ENCODE measurements at places on chromosomes 1 and 21.
A peak's percentile ranks its signal among the peaks of the same experiment; 100 is the strongest.

- DNase-seq, result peak; percentile 59
Observed at GRCh38 chr1:207825719-207826556, 74.1 kb downstream of the CD46 start.

- no peak for DNase-seq
Observed at GRCh38 chr21:44092211-44092610, 15.0 kb upstream of the PWP2 start.

DNA sequence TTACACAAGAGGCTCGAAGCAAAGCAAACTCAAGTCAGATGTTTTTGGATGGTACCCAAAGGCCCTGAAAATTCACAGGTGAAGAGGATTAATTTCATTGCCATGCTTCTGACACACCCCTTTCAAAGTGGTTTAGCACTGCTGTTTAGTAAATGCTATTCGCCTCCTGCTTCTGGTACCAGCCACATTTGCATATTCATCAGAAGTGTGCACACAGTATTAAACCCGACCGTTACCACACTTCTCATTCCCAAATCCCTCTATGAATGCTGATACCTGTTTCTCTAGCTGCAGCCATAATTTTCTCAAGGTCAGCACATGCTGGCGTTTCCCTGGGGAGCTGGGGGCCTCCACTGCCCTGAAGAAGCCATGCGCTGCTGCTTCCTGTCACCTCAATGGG lies 179.8 kb upstream of the DAB1 start:
- no peak for DNase-seq

- no peak for DNase-seq
Observed at GRCh38 chr1:195336812-195337211, 1271.4 kb downstream of the KCNT2 start.

GRCh38 chr1:205477759-205478247 lies 22.0 kb upstream of the BLACAT1 start:
- no peak for DNase-seq

DNA sequence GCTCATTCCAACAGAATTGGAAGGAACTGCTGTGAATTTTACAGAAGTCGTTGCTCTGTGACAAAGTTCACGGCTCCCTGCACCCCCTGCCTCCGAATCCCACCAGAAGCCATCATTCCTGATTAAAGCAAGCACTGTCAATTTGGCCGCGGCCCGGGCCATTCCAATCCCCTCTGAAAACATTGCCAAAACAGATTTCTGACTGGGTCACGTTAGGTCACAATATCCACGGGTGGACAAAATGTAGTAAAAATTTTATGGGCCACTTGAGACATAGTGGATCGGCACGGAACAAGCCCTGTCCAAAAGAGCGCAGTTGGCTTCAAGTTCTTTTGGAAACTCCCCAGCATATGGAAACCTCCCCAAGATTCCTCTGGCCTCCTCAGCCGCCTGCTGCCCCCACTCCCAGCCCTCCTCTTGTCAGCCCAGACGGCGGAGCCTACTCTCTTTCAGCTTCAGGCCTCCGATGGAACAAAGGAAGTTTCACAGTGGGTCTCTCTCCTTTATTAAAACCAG lies 67.2 kb upstream of the IFNAR2 start:
- DNase-seq, result no peak

DNA sequence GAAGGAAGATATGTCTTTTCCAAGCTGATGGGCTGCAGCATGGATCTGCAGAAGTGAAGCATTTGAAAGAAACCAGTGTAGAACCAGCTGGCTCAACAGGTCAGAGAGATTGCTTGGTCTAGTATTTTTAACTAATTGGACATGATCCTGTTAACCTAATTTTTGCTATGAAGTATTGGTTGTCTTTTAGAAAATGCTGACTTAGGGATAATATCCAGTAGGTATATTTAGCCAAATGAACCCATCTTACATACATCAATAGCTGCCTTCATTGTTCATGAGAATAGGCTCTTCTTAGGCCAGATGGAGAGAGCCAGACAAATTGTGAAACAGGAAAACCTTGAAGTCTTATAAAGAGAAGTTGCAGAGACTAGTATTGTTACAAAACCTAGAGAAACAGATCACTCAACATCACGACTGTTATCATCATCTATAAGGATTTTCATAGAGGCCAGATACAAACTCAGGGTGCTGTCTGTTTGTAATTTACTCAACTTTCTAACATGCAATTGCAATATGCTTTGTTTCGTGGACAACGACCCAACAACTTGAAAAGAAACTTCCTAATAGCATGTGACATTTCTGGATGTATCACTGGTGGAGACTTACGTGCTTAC lies 148.2 kb downstream of the DISC1 start:
- no peak for DNase-seq

GRCh38 chr1:7326366-7326765 lies 444.7 kb upstream of the VAMP3 start:
- DNase-seq, result no peak

DNA sequence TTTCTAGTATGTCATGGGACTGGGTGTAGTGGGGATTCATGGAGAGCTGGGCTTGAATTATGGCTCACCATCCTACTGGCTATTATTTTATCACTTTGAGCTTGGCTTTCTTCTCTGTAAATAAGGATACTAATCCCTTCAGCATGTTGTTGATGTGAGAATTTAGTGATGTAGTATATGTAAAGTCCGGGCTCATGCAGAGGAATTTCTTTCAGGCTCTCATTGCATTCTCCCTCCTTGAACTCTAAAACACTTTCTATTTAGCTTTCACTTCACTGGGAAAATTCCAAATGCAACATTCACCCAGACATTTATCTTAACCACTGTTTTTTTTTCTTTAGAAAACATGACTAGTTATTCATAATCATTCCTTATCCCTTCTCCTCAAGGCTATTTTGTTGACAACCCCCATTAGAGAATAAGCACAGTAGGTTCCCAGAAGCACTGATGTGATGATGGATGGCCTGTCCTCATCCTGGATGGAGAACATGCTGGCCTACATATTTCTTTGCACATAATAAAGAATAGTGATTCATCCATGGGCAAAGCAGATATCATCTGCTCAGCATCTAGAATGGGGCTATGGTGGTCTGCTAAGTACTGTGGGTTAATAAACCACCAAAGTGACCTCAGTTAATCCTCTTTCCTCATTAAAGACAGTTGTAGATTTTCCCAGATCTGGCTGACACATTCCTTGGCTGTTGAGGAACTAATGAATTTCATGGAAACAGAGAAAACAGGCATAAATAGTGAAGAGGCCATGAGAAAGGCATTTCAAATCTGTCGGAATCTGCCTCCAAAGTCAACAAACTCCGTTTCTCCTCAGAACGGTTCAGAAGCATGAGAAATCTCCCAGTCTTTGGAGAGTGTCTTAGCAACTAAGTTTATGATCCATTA lies 68.0 kb upstream of the CYP2J2 start:
- no peak for DNase-seq

GRCh38 chr1:5771788-5772187 lies 220.4 kb downstream of the NPHP4 start:
- DNase-seq, result no peak

DNA sequence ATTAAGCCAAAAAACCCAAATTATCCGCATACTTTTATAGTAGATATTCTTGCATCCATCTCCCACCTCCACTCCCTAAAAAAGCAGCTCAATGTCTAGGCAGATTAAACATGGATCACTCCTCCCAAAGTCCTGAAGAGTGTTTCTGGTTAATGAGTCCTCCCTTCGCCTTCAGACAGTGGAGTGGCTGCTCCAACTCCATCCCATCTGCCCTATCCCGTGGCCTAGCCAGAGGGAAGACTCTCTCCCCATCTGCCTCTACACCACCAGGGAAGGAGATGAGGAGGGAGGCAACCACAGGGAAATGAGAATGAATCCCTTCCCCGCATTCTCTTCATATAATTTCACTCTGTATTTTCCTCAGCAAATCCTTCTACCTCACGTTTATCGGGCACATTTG lies 103.8 kb downstream of the SLC45A1 start:
- DNase-seq, result no peak

GRCh38 chr21:28099001-28099705 lies 893.5 kb downstream of the LTN1 start:
- no peak for DNase-seq

GRCh38 chr1:28249013-28249865 lies 10.1 kb upstream of the SESN2 start:
- DNase-seq, result no peak

DNA sequence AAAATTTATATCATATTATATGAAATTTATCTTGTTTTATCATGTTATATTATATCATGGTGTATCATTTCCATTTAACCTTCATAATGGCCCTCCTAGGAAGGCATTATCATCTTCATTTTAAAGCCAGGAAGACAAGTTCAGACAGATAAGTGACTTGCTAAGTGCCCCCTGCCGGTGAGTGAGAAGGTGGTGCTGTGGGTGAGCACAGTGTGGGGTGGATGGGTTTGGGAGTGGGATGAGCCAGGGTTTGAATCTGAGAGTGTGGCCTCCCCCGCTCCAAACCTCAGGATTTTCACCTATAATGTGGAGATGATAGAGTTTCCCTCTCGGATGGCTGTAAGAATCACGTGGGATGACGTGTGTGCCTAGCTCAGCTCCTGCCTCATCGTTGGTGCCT lies 108.7 kb upstream of the IGSF21 start:
- no peak for DNase-seq

DNA sequence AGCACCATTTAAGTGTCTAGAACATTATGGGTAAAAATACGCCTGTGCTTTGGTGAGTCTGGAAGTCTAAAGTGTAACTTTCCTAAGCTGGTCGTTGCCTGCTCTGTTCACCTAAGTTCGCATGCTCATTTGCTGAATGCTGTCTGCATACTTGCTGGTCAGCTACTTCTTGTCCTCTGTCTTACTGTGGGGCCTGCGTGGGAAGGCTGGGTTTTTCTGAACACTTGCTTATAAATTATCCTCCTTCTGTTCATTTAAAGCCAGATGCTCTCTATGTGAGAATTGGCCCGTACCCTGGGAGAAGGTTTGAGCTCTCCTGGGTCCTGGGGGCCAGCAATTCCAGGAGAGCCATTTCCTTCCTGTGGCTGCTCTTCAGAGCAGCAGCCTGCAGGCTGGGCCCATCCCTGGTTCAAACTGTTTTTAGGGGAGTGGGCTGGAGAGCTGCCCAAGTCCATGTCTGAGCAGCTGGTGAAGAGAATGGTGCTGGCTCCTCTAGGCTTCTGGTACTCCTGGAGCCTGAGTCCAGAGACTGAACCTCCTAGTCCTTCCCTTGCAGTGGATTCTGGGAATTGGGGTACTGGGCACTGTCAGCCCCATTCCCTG lies 75.7 kb downstream of the GALNT2 start:
- no peak for DNase-seq

GRCh38 chr1:199861020-199861795 lies 166.3 kb upstream of the NR5A2 start:
- no peak for DNase-seq

DNA sequence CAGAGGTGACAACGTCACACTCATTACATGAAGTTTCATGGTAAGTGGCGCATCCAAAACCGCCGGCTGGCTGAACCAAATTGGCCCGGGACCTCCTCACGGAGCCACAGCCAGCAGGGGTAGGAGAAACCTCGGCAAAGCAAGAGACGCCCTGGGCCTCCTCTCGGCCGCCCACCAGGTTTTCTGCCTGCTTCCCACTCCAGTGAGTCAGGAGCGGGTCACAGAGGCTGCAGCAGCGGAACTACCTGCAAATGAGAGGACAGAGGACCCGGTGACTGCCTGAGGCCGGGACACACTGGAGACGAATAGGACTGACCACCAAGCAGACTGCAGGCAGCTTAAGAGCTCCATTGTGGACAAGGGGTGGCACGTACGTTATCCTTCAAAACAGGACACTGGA lies 55.0 kb downstream of the MEGF6 start:
- no peak for DNase-seq

DNA sequence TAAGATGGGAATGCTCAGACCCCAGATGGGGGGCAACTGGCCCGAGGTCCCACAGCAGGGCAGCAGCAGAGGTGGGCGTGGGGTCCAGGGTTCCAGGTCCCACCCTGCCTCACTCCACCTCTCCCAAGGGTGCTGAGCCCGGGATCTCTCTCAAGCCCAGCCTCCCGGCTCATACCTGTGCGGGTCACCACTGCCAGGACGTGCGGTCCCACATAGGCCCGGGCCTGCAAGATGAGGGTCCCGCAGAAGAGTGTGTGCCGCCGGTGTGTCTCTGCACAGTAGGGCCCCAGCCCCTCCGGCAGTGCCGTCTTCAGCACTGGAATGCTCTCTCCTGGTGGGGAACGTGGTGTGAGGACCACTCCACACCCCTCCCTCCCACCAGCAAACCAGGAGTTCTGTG lies 14.9 kb downstream of the ATP13A2 start:
- no peak for DNase-seq

DNA sequence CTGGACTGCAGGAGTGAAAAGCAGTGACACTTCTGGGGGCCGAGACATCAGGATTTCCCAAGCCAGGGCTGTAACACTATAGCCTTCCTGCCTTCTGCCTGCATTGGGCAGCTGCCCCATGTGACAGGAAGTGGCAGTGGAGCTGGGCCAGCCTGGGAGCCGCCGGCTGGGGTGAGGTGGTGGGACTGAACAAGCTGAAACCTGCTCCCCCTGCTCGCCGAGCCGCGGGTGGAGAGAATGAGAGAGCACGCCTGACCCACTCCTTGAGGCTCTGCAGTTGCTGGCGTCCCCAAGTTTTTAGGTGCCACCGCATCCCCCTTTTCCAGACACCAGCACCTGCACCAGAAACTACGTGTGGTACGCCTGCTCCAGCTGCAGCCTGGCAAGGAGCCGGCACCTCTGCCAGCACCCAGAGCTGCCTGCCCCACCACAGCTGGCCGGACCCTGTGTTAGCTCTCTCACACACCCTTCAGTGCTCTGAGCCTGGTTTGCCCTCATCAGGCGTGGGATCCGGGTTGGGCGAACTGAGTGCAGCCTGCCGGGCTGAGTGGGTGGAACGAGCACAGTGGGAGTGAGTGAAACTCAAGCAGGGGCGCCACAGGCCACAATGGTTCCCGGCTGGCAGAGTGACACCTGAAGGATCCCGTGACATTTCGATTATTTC lies 119.4 kb downstream of the AKT3 start:
- DNase-seq, result no peak

DNA sequence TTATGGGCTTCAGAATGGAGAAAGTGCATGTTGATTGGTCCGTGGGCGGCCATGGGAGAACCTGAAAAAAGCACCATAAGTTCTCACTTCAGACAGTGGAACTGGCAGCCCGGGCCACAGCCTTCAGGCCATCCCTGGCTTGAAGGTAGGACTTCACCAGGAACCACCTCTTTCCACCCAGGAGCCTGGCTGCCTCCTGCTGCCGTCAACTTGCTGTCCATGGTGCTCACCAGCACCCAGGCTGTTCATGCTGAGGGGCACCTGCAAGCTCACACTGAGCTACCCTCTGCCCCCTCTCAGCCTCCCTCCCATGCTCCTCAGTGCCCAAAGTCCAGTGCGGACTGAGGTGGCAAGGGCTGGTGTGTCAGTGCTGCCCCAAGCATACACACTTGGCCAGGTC lies 12.9 kb upstream of the FNBP1L start:
- no peak for DNase-seq

- DNase-seq, result no peak
Observed at GRCh38 chr1:3174487-3175247, 105.7 kb downstream of the PRDM16 start.

DNA sequence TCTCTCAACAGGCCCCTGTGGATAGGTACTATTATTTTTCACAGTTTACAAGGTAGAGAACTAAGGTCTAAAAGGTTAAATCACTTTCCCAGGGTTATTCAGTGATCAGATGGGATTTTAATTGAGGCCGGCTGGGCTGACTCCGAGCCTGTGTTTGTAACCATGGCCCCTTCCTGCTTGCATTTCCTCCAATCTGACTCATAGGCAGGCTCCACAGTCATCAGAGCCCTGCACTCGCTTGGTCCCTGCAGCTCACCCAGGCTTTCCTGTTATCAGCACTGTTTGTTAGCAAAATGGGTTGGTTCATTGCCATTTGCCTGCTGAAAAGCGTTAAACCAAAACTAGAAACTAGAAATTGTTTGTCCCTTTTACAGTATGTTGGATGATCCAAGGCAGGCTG lies 41.4 kb upstream of the LMX1A start:
- no peak for DNase-seq

GRCh38 chr21:26432410-26432809 lies 140.7 kb downstream of the CYYR1 start:
- no peak for DNase-seq
